ENCODE measurements at places on chromosomes 7 and 10.

- no peak for DNase-seq
Observed at GRCh38 chr7:99731638-99732374, 3.2 kb downstream of the CYP3A7 start.

DNA sequence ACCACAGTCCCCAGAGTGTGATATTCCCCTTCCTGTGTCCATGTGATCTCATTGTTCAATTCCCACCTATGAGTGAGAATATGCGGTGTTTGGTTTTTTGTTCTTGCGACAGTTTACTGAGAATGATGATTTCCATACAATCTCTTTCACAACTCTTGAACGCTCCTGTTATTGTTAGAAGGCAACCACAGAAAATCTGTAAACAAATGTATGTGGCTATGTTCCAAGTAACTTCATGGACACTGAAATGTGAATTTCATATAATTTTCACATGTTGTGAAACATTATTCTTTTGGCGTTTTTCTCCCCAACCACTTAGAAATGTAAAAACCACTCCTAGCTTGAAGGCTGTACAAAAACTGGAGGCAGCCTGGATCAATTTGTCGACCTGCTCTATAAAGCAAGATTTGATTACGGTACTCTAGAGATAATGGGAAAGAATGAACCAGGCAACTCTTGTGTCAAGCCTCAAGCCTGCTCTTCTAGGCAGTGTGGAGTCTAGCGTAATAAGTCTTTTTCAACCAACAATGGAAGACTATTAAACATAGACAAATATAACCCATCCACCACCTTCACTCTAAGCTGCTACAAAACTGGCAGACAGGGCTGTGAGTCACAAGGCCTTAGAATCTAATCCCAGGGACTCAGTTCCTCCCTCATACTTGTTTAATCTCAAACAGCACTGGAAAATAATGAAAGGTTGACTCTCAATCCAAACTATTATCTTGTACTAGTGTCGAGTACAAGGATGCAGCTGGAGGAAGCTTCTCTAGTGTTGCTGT, 22.7 kb downstream of the ARL3 start:
- DNase-seq, result no peak

DNA sequence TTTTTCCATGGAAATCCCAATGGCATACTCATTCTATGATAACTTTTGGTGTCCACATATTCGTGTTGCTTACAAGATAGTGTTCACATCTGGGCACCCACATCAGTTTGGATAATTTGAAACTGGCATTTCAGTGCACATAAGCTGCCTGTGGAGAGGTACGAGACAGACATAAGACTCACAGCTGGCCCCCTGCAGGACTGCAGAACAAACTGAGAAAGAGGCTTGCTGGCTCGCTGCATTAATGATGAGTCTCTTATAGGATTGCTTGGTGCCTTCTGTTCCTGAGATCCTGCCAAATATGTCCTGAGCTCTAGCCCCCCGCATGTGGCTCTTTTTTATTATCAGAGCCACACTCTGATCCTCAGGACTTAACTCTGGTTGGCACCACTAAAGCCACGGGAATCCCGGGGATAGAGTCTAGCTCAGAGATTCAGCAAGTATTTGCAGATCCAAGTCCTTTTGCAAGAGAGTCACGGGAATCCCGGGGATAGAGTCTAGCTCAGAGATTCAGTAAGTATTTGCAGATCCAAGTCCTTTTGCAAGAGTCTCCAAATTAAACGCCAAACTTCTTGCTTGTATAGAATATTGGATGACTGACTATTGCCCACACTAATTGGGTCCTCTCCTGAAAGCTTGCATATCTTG, 34.0 kb upstream of the JCAD start:
- DNase-seq, result no peak

GRCh38 chr10:107546284-107546683, 381.8 kb upstream of the SORCS1 start:
- DNase-seq, result no peak

DNA sequence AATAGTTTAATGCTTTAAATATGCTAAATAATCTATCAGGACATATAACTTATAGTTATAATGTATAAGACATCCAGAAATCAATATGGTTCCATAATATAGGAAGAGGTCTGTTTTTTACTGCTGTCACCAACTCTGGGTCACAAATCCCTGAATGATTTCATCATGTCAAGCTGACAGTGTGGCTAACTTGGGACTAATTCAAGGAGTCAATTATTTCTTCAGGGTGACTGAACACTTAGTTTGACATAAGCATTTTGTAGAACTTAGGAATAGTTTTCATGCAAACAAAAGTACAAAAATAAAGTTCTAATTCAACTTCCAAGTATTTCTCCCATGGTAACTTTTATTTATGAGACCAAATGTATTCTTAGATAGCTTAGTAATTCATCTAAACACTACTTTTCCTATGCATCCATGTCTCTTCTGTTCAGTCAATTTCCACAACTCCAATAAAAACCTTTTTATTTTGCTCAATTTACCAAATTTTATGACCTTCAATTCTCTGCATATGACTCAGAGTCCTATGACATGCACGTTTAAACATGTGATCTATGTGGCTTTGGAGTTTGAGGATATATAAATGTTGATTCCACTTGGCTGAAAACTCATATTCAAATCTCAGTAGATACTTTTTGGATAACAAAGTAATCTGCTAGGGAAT, 40.3 kb upstream of the GNAT3 start:
- no peak for DNase-seq

DNA sequence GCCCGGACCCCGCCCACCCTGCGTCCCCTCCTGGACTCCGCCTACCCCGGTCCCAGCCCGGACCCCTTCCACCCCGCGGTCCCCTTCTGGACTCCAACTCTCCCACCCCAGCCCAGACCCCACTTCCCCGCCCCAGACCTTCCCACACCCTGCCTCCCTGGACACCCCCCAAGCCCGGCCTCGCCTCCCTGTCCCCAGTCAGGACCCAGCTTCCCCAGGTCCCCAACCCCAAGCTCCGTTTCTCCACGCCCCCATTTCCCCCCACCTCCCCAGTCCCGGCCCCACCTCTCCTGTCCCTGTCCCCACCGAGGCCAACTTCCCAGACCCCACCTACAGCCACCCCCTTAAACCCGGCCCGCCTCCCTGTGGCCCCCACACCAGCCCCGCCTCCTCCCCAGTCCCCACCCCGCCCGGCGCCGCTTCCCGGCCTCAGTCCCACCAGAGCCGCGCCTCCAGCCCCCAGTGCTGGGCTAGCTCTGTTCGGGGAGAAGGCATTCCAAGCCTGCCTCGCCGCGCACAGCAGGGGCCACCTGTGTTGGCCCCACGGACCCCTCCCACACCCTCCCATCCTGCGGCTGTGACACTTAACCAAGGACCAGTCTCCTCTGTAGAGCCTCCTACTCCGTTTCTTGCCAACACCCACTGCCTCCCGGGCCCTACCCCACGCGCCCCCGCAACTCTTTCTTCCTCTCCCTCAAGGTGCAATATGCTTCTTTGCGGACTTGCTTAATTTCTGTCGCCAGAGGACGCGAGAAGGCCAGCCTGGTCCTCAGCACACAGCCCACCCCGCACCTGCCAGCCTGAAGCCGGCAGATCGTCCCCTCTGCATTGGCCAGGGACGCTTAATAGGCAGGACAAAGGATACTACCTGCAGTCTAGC, 736 bp upstream of the ITIH5 start:
- peak; percentile 17 for DNase-seq

DNA sequence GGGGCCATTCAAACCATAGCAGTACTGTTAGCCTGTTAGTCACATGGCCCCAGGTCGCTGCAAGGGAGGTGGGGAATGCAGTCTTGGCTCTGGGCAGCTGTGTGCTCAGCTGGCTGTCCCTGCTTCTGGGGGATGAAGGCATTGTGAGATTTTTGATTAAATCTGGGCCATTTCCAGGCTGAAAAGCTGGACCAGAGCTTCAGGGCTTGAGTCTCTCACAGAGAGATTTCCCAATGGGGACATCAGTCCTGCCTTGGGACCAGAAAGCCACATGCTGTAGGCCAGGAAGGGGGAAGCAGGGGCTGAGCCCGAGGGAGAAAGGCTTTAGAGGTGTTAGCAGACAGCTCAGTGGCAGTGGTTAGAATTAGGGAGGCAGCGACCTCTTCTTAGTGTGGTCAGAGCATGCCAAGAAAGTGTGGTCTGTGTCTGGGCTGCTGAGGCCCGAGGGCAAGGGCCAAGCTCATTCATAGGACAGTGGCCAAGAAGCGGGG, 33.6 kb downstream of the PALD1 start:
- DNase-seq, result no peak

- DNase-seq, result no peak
Observed at GRCh38 chr10:52539463-52539862, 225.4 kb downstream of the DKK1 start.

DNA sequence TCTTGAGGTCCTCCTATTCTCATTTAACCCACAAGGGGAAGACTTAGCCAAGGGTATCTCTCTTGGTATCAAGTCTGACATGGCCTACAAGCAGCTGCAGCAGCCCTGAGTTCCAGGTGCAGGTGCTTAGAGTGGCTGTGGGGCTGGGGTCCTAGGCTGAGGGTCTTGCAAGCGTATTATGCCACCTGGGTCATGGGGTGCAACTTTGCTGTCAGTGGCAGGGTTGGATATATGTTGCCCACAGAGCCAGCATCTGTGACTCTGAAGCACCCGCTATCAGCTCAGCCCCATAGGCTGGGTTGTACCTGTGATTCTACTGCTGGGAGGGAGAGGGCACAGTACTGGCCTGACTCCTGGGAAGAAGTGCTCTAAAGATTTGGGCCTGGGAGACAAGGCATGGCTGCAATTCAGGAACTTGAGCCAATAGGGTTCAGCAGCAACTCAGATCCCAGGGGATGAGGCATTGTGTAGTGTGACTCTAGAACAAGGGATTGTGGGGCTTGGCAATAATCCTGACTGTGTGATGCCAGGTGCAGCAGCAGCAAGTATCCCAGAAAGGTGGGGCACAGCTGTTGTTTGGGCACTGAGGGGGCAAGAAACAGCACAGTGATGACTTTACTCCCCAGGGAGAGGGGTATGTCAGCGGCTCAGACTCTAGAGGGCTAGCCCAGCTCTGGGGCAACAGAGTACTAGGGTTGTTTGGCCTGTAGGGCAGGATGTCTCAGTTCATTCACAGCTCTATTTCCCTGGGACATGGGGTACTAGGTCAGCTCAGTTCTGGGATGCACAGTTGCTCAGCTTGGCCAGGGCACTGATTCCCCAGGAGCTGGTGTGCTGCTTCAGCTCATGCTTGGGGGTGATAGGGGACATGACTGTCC, 41.4 kb downstream of the NEURL1 start:
- no peak for DNase-seq

DNA sequence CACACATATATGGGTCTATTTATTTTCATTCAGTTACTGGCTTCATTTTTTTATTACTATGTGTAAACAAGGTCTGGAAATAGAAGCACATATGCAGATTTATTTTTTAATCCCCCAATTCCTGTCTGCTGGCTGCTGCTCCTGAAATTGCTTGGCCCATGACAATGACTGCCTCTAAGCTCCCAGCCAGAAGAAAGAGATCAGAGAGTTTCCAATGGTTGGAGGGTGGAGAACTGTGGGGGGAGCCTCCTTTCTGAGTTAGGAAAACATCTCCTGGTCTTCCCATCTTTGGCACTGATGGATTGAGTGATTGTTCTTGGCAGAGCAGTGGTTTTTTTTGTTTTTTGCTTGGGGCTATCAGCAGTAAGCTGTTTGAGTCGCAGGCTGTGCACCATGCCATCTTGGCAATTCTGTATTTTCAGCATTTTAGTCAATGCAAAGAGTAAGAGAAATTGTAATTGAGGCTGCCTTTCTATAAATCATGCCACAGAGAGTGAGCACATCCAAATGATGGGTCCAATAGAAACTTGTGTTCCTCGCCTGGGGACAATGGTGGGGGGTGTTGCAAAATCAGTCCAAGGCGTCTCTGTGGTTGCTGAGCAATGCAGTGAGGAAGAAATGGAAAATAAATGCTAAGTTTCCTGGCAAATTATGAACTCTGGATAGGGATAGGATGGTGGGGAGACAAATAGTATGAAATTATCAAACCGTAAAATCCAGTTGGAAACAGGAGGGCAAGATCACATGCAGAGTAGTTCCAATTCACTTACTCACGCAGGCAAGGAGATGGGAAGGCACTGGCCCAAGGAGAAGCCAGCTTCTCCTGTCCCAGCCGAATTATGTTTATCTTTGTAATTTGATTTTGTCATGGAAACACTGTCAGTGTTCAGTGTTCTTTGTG, 382.4 kb downstream of the SORCS3 start:
- no peak for DNase-seq

All from activated naive CD4-positive, alpha-beta T cell treated with anti-CD3 and anti-CD28 coated beads, Interleukin-2, amount 50 U/mL, for 16 hours (primary cell).